ENCODE measurements at places on chromosomes 7 and 10. TPM values are rescaled to one million over a fixed set of nuclear protein-coding genes. Genes with fewer than 3 reads are reported as not detected.

- no peak overlapping the region for H3K27ac ChIP-seq
- H3K36me3 ChIP-seq = peaks cover 7% of the 10 kb centered on the region
- H3K27me3 ChIP-seq = no peaks in the 10 kb centered on the region
- no peak overlapping the region for H3K4me3 ChIP-seq
- H3K4me1 ChIP-seq = peaks cover 9% of the 10 kb centered on the region
- no peak for DNase-seq
These were observed 168.1 kb downstream of the ARID5B start for GRCh38 chr10:62069452-62070178.

The SYT15B gene
- total RNA-seq = 2.7 TPM

The POLR2J3 gene
- 69.9 TPM for total RNA-seq

DNA sequence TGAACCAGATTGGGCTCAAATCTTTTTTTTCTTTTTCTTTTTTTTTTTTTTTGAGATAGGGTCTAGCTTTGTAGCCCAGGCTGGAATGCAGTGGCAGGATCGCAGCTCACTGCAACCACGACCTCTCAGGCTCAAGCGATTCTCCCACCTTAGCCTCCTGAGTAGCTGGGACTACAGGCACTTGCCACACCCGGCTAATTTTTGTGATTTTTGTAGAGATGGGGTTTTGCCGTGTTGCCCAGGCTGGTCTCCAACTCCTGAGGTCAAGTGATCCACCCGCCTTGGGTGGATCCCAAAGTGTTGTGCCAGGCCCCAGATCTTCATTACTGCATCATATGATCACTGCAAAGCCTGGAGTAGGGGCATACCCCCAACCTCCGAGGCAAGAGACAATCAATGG lies 2.8 kb downstream of the DNAJC30 start:
- H3K27me3 ChIP-seq = no peaks in the 10 kb centered on the region
- no peak overlapping the region for H3K4me3 ChIP-seq
- no peak for DNase-seq
- H3K4me1 ChIP-seq = peaks cover 2% of the 10 kb centered on the region

DNA sequence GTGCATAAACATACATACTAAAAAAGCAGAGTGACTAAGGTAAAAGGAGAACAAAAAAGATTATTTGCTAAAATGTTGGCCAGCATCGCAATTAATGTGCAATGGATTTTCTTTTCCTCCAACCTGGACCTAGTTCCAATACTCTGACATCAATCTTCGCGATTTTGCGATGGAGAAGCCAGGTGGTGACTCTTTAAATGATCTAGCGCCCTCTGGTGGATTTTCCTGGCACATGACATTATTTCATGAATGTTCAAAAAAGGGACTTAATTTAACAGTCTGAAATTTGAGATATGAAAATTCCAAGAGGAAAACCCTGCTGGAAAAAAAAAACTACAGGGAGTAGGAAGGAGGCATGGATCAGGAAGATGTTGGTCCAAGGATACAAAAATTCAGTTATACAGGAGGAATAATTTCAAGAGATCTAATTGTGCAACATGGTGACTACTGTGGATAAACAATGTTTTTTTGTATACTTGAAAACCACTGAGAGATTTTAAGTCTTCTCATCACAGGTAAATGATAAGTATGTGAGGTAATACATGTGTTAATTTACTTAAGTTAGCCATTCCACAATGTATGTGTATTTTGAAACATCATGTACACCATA lies 4.3 kb upstream of the KCNMA1 start:
- no peaks in the 10 kb centered on the region for H3K36me3 ChIP-seq
- peak; percentile 59 for DNase-seq
- no peaks in the 10 kb centered on the region for H3K27me3 ChIP-seq
- no peak overlapping the region for H3K27ac ChIP-seq
- peaks cover 5% of the 10 kb centered on the region for H3K4me1 ChIP-seq

GRCh38 chr7:155954550-155955366 lies 142.5 kb upstream of the SHH start:
- no peaks in the 10 kb centered on the region for H3K4me1 ChIP-seq
- no peaks in the 10 kb centered on the region for H3K36me3 ChIP-seq
- DNase-seq = no peak
- H3K4me3 ChIP-seq = no peak overlapping the region

- DNase-seq = no peak
- no peaks in the 10 kb centered on the region for H3K27me3 ChIP-seq
- H3K4me3 ChIP-seq = no peak overlapping the region
- no peak overlapping the region for H3K27ac ChIP-seq
- no peaks in the 10 kb centered on the region for H3K4me1 ChIP-seq
These were observed 464.4 kb upstream of the AKR1E2 start for GRCh38 chr10:4361581-4361980.

DNA sequence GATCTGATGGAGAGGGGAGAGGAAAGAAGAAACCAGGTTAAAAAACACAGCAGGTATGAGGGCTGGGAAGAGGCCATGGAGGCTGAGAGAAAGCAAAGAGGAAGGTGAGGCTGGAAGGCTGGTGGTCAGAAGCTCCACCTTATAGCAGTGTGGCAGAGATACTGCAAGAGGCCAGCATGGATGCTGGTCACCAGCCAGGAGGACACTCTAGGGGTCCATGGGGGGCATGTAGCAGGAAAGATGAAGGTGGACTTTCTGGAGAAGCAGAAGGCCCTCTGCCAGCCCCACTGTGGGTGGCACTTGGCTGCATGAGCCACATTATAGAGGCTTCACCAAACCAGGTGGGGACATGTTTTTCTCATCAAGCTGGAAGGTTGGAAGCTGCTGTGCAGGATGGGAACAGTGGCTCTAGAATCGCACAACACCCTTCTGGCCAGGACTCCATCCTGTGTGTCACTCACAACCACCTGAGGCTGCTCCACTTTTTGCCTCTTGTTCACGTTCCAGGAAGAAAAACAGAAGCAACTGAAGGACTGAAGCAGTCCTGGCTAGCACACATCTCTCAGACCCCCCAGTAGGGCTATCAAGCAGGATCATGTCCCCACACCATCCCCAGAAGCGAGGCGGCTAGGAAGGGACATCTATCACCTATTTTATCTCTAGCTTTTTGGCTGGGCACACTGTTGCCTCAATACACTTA lies 587.5 kb upstream of the MGMT start:
- no peaks in the 10 kb centered on the region for H3K27me3 ChIP-seq
- H3K27ac ChIP-seq = no peak overlapping the region
- no peak overlapping the region for H3K4me3 ChIP-seq
- H3K36me3 ChIP-seq = no peaks in the 10 kb centered on the region
- no peaks in the 10 kb centered on the region for H3K4me1 ChIP-seq

DNA sequence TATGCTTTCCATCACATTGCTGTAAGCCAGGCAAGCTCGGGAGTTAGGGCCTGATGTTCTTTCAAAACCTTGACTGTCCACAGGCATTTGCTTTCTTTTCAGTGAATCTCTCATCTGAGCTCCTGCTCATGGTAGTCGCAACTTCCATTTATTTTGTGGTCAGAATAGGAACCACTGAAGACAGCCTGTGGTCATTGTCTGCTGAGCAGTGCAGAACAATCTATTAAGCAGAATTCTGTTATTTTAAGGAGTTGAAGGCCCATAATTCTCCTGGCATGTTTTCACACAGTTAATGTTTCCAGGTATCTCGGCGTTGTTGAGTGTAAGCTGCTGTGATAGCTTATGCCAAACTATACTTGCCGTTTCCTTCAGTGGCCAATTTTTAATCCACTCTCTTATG lies 491.1 kb upstream of the AKR1E2 start:
- H3K27me3 ChIP-seq = no peaks in the 10 kb centered on the region
- no peak overlapping the region for H3K4me3 ChIP-seq
- no peak for DNase-seq
- peak overlapping the region; percentile 44 for H3K27ac ChIP-seq

The GRID1 gene
- total RNA-seq = 1.1 TPM

The ACSM6 gene
- total RNA-seq = not detected

GRCh38 chr10:28592953-28593352 lies 60.0 kb downstream of the WAC start:
- H3K27ac ChIP-seq = no peak overlapping the region
- H3K4me3 ChIP-seq = no peak overlapping the region
- DNase-seq = no peak
- H3K36me3 ChIP-seq = peaks cover 3% of the 10 kb centered on the region
- no peaks in the 10 kb centered on the region for H3K27me3 ChIP-seq

- H3K27me3 ChIP-seq = no peaks in the 10 kb centered on the region
- no peak overlapping the region for H3K27ac ChIP-seq
- H3K4me3 ChIP-seq = no peak overlapping the region
- H3K36me3 ChIP-seq = no peaks in the 10 kb centered on the region
- no peak for DNase-seq
- H3K4me1 ChIP-seq = no peaks in the 10 kb centered on the region
These were observed 474.1 kb downstream of the PTPRN2 start for GRCh38 chr7:158113321-158114025.

DNA sequence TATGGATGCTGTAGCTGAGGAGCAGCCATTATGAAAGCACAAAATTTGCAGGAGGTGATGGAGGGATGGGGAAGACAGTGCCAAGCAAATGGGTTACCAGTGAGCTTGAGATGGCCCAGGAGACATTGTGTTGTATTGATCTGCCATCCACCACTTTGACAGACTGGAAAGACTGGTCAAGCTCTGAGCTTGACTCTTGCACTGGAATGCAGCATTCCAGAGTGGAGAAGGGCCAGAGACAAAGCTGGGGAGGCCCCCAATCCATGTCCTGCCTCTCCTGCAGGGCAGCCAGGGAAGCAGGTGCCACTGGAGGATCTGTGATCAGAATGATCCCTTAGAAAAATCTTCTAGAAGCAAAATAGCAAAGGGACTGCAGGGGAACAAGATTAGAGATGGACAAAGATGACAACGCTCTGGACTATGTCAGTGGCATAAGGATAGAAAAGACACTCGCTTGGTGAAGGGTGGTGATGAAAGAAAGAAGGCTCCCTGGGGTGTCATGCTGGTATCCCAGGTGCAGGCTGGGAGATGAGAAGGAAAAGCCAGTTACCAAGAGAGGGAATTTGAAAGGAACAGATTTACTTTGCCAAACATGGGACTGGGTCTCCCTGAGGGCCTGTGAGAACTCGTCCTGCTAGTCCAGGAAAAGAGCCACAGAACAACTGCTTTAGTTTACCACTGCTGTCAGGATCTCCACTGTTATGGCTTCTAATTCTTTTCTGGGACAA lies 5.0 kb downstream of the GSDME start:
- no peaks in the 10 kb centered on the region for H3K4me1 ChIP-seq
- H3K27me3 ChIP-seq = no peaks in the 10 kb centered on the region
- no peaks in the 10 kb centered on the region for H3K36me3 ChIP-seq
- H3K27ac ChIP-seq = no peak overlapping the region
- no peak overlapping the region for H3K4me3 ChIP-seq

DNA sequence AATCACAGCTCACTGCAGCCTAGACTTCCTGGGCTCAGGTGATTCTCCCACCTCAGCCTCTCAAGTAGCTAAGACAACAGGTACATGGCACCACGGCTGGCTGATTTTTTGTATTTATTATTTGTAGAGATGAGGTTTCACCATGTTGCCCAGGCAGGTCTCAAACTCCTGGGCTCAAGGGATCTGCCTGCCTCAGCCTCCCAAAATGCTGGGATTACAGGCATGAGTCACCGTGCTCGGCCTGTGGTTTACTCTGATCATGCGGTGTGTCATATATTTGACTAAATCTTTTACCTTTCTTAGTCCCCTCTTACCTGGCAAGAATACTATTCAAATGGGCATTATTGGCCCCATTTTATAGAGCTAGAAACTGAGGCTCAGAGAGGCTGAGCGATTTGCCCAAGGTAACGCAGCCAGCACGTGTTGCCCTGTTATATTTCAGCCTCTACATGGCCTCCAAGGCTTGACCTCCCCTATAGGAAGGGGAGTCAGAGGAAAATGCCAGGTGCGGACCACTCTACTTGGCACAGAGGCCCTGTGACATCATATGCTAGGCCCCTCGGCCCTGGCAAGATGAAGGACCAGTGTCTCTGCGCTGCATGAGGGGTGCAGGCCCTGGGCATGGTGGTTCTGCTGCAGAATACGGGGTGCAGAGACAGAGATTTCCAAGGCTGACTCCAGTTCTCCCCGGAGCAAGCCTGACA lies 8.2 kb downstream of the ZCCHC24 start:
- H3K36me3 ChIP-seq = no peaks in the 10 kb centered on the region
- H3K4me3 ChIP-seq = no peak overlapping the region
- H3K27ac ChIP-seq = no peak overlapping the region
- no peaks in the 10 kb centered on the region for H3K4me1 ChIP-seq
- no peaks in the 10 kb centered on the region for H3K27me3 ChIP-seq
- DNase-seq = no peak

DNA sequence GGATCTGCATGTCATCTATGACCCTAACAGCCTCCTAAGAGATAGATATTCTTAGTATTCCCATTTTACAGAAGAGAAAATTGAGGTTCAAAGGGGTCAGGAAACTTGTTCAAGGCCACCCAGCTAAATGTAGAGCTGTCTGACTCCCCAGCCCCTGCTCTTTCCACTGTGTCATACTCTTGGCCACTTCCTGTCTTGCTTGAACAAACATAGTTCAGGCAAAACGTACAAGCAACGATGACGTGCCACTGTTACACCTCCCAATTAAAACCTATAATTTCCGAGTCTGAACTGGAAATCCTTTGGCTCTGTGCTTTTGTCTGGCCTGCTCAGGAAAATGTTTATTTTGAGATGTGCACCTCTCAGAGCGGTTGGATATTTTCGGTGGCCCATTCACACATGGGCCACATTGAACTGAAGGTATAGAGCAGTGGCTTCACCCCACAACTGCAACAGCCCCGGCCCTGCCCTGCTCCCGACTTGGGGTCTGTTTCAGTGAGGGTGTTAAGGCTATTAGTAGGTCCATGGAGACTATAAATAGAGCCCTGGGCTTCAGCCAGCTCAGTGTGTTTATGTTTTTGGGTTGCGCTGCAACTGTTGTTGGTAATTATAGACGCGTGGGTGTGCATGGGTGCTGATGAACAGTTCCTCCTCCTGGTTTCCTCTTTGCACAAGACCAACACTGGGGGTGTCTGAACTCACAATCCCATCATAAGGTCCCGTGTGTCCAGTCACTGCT lies 172.3 kb upstream of the ADO start:
- H3K27ac ChIP-seq = no peak overlapping the region
- no peaks in the 10 kb centered on the region for H3K36me3 ChIP-seq
- no peaks in the 10 kb centered on the region for H3K27me3 ChIP-seq
- no peaks in the 10 kb centered on the region for H3K4me1 ChIP-seq
- no peak overlapping the region for H3K4me3 ChIP-seq

DNA sequence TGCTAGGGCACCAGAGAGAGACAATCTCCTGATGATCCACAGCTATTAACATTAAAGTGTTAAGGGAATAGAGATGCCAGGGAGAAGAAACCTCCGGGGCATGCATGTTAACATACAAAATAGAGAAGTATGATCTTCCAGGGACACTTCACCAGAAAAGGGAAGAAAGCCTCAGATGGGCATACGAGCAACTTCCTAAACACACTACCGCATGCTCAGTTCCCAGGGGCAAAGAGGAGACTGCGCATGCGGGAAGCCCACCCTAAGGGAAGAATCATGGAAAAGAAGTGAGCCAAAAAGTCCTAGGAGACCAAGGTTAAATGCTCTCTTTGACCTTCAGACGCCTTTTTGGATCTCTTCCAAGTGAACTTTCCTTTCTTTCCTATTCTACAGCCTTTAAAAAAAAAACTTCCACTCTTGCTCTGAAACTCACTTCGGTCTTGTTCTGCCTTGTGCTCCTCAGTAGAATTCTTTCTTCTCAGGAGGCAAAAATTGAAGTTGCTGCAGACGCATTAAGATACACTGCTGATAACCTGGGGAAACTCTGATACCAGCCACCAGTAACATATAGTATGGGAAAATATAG lies 1211.3 kb downstream of the REEP3 start:
- no peaks in the 10 kb centered on the region for H3K36me3 ChIP-seq
- H3K4me1 ChIP-seq = no peaks in the 10 kb centered on the region
- H3K4me3 ChIP-seq = no peak overlapping the region
- no peak for DNase-seq
- H3K27me3 ChIP-seq = no peaks in the 10 kb centered on the region
- H3K27ac ChIP-seq = no peak overlapping the region
